CD4-positive, alpha-beta T cell treated with Interleukin-21 for 1 hour (primary cell): ENCODE measurements at places on chromosomes 2 and 18.

GRCh38 chr2:85578243-85579180 lies 1.1 kb downstream of the VAMP8 start:
- no peak for DNase-seq

DNA sequence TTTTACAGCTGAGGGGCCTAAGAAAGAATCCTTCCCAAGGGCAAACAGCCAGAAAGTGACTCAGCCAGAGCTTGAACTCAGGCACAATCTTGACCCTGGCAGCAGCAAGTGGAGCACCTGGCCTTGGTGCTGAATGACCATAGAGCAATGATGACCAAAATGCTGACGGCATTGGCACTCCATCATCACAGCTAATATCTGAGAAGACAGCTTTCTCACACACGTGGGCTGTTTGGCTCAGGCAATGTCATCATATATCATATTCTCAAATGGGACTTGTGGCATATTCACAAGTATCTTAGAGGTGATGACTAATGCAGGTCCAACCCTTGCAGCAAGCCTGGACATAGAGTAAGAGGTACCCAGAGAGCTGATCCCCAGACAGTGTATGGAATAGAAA lies 443.9 kb upstream of the MYT1L start:
- no peak for DNase-seq

DNA sequence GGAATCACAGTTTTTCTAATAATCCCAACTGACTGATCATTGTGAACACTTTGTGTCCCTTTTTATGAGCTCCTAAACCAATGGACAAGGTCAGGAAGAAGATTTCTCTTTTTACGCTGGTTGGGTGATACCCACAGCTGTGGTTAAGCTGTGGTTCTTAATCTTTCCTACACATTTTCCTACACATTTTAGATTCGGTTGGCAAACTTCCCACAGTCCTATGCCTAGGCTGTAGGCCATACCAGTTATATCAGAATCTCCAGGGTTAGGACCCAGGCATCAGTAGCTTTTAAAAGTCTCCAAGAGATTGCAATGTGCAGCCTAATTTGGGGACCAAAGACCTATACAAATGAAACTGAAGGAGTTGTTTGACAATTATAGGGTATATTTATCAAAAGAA lies 203.0 kb downstream of the SP3 start:
- DNase-seq: no peak

DNA sequence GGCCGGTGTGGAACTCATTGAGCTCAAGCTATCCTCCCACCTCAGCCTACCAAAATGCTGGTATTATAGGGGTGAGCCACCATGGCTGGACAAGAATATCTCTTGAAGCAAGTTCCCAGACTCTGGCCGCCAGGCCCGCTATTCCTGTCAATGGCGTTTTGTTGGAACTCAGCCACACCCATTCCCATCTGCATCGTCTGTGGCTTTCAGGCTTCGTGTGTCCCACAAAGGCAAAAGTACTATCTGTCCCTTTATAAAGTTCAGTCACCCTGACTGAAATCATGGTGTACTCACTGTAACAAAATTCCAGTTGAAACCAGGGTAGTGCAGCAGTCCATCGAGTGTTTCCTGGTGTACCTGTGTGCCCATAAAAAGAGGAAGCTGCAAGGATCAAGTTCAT lies 96.7 kb downstream of the SH3BP4 start:
- no peak for DNase-seq

DNA sequence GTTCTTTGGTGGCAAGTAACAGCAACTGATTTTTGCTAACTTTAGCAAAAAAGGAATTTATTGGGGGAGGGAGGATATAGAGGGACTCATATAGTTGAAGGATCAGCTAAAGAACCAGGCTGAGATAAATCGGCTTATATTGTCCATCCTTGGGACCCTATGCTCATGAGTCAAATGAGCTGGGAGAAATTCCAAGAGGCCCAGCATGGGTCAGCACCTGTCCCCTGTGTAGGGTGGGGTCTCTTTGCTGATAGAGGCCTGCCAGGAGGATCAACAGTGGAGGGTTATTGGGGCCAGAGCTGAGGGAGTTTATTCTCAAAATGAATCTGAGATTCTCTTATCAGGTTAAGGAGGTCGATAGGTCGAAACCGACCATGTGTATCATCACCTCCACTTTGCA lies 97.2 kb downstream of the VAPA start:
- DNase-seq: no peak

DNA sequence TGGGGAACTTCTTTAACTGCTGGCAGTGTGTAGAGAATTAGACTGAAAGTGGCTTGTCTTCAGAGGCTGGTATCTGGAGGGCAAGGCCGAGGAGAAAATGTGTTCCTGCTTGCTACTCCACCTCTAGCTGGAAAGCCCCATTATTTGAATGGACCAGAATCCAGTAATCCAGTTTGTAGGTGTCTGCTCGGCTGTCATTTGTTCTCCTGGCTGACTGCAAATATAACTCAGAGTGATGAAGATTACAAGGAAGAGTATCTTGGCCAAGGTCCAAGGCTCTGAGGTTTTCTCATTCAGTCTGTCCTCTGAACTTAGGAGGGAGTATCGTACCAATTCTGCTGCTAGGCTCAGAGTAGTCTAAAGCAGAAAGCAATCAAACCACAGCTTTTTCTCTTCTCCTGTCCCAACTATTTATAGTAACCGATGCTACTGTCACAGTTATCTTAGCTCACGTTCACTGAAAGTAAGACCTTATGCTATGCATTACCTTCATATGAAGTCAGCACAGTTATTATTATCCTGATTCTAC lies 228.6 kb downstream of the SETBP1 start:
- no peak for DNase-seq
